ENCODE measurements at places on chromosomes 4 and X.

DNA sequence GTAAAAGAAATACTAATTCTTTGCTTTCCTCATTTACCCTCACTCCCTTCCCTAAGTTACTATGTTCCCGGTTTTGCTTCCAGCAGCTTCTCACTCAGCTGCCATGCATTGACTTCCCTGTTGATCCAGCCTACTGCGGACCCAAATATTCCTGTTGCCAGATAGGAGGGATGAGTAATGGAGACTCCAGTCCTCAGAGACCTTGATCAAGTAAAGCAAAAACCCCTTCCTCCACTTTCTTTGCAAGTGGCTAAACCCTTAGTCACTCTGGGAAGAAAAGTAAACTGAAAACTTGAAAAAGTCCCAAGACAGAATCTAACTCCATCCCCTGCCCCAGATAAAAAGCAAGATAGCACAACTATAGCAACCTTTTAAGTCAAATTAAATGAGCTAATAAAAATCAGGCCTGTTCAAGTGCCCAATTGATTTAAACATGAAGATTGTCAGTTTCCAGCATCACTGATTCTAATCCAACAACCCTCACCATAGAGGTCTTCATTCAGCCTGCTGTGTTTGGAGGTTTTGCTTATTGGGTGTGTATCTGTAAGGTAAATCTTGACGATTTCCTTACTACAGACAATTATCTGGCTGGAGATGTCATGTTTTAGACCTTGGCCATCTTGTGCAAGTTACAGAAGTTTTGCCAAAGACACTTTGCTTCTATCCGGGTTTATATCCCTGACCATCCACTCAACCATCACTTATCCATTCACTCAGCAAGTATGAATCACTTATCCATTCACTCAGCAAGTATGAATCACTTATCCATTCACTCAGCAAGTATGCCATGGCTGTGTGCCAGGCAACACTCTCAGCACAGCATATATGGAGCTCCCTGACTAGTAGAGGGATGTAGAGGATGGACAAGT is 17.6 kb downstream of the FGFBP1 start:
- no peak for DNase-seq

- DNase-seq: no peak
Measured at GRCh38 chr4:2823301-2823670, 20.4 kb upstream of the ADD1 start.

DNA sequence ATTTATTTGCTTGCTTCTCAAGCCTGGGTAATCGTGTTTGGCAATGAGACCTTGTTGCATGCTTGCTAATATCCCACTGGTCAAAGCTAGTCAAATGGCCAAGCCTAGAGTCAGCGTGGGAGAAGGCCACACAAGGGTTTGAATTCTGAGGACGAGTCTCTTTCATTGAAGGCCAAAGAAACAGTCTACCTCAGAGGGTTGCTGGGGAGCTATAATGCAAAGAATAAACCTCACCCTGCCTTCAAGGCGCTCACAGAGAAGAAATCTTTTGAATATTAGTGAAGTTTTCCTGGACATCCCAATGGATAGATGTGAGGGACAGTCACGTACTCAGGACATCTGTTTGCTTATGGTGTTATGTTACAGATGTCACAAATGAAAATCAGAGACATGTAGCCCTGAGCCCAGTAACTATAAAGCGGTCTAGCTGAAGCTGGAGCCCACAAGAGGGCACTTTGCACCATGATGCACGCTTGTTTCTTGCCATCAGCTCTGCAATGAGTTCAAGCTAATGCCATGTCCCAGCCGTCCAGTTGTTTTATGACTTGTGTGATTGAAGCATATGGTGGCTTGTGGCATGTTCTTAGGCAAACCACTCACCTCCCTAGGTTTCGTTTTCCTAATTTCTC is 1.1 kb upstream of the TLR3 start:
- DNase-seq: no peak

DNA sequence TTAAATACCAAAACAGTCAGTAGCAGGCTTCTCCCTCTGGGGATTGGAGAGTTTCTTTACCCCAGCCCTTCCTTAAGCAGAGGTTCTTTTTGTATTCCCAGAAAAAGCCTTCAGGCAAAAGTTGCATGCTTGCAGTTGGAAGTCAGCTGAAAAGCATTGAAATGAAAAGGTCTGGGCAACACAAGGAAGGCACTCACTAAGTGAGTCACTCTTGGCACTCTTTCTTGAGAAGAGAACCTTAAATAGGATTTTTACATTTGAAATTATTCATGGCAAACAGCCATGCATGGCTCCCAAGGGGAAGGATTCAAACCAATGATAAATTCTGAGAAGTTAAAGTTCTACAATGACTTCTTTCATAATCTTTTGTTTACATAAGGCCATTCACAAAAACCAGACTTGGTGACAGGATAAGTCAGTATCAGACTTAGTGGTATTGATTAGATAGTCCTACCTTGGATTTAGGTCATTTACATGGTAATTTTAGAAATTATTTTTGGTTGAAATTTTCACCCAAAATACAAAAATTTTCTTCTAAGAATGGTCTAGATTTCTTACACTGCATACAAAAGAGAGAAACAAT is 2068.9 kb downstream of the PCDH7 start:
- no peak for DNase-seq

DNA sequence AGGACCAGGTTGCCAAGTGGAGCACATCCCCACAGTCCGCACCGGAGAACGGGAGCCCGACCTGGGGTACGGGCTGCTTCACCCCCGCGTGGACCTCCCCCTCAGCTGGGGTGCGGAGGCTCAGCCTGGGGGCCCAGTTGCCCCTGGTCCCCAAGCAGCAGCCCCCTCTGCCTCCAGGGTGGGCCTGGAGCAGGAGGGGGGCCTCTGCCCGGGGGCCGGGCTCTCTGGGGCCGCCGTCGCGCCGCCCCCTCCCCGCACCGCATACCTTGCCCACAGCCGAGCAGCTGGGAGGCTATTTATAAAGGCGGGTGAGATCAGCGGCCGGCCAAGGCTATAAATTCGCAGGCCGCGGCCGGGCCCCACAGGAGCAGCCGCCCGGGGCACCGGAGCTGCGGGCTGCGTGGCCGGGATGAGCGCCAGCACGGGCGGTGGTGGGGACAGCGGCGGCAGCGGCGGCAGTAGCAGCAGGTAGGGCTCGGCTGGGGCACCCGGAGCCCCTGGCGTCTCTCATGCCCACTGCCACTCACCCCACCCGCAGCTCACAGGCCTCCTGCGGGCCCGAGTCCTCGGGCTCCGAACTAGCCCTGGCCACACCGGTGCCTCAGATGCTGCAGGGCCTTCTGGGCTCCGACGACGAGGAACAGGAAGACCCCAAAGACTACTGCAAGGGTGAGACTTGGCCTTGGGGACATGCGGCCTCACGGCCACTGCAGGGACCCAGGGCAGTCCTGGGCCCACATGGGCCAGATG is at the start of gene SRPK3:
Gene SRPK3, plus strand, starts transcription at position 364 of the 750 bp plus-strand sequence. Its CDS starts 46 bp downstream, at position 410.
- no peak for DNase-seq

DNA sequence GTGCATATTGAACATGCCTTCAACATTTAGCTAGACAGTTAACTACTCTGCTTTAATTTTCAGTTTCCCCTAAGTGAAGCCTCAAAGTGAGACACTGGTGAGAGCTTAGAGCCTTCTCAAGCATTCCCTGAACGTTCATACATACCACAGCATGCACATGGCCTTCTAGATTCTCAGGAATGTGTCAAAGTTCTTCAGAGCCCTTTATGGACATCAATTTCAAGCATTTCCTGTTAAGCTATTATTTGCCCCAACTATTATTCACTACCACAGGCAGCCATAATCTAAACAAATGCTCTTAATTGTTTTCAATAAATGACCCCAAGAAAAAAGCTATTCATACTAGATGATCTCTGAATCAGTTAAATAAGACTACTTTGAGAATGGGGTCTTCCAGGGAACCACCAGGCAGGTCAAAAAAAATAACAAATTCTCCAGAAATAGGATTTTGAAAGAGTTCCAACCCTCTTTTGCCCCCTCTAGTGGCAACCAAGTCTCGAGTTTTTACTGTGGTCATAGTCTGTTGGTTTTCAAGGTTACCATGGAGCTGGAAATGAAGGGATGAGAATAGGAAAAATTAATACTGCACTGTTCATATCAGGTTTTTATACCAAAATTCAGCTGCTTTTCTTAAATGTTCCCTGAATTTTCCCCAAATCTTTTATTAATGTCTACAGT is 235.4 kb downstream of the RAB28 start:
- no peak for DNase-seq

GRCh38 chr4:140904904-140905303 is 148.7 kb upstream of the TBC1D9 start:
- DNase-seq: no peak

DNA sequence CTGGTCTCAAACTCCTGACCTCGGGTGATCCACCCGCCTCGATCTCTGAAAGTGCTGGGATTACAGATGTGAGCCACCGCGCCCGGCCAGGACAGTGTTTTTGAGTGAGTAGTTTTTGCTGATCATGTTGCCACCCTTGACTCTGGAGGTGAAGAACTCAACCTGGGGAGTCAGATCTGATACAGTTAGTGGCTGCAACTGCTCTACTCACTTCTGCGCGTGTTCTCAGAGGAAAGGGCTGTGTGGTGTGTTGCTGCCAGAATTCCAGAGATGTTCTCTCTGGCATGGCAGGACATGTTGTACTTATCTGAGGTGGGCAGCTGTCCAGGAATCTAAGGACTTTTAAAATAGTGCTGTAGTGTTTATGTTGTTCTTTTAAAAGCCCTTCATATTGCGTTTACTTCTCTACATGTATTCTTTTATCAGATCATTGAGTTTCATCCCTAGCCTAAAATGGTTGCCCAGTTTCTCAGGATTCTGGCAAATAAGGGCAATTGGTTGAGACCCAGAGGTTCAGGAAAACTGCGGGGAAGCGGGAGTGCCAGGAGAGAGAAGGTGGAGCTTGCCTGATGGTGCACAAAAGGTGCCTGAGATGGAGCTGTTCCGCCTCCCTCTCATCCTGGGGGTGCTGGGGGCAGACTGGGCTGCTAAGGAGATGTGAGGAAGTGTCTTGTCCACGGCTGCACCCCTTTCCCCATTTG is 97.7 kb downstream of the ARHGAP10 start:
- no peak for DNase-seq

DNA sequence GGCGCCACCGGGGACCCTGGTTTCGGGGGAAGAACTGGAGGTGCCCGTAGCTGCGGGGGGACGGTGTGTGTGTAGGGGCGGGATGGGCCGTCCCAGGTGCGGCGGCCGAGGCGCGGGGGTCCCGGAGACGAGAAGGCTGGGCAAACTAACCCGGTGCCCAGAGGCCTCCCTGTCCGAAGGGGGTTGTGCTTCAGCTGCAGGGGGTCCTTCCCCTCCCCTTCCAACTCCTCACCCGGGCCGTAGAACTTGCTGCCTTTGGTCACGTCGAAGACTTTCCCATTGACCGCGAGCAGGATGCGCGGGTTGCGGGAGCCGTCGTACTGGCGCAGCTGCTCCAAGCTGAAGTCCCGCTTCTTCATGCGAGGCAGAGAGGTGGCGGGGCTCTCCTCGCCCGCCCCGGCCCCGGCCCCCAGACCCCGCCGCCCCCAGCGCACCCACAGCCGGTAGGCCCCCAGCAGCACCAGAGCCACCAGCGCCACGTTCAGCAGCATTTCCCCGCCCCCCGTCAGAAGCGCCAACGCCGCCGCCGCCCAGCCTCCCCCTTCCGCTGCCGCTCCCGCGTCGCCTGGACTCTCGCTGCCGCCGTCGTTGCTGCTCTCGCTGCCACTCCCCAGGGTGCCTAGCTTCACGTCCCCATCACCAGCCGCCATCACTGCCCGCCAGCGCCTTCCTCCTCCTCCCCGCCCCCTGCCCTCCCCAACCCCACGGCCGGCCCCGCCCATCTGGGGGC is at the start of gene PGRMC2:
Gene PGRMC2, minus strand, starts transcription at position 673 of the 730 bp plus-strand sequence. Its CDS starts 23 bp downstream, at position 650.
- no peak for DNase-seq

GRCh38 chr4:120291541-120291940 is 224.9 kb upstream of the MAD2L1 start:
- no peak for DNase-seq

- no peak for DNase-seq
Measured at GRCh38 chr4:125758438-125758837, 443.7 kb downstream of the FAT4 start.

DNA sequence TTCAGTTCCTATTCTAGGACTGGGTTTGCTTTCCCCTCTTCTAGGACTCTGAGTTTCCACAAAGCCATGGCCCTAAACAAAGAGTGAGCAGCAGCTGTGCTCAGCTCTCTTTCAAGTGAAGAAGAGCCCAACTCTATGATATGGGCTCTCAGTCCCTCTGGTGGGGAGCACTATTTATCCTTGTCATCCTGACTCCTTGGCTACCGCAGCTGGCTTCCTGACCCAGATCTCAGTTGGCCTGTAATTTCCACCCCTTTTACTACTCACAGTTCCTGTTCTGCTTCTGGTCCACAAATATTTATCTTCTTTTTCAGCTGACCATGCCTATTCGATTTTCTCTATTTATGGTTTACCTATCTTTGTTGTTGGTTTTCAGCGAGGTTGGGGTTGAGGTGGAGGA is 33.8 kb downstream of the F8 start:
- DNase-seq: no peak

DNA sequence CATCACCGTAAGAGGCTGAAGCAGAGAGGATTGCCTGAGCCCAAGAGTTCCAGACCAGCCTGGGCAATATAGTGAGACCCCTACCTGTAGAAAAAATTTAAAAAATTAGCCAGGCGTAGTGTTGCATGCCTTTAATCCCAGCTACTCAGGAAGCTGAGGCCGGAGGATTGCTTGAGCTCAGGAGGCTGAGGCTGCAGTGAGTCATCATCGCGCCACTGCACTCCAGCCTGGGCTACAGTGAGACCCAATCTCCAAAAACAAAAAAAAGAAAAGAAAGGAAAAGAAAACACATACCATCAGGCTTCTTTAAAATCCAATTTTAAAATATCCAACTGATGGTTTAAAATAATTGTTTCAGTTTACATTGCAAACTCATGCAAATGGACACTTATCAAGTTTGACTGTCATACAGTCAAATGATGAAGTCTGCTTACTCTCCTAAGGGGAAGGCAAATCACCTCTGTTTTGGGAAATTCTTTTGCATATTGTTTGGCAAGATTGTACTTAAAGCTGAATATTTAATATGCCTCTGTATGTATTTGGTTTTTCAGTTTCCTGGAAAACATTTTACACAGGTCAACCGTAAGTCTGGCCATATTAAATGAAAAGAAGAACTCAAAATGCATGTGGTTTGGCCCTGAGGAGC is 23.7 kb upstream of the TENM3 start:
- DNase-seq: no peak

DNA sequence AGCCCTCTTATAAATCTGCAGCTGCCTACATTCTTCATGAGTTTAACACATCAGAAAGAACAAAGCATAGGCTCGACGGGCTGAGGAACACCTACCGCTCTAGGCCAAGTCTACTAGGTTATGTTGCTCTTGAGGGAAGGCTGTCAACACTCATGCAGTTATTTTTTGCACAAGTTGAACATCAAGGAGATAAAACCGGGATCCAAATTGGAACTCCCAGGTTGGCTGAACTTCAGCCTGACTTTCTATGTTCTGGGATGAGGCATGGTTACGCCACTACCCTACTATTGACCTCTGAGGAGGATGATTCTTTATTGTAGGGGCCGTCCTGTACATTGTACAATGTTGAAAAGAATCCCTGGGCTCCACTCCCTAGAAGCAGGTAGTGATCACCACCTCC is 37.3 kb upstream of the ARSH start:
- no peak for DNase-seq

GRCh38 chr4:122701061-122701460 is 31.4 kb upstream of the BBS12 start:
- no peak for DNase-seq

All from activated T-cell treated with anti-CD3 and anti-CD28 coated beads, Interleukin-2, amount 50 U/mL, for 24 hours (primary cell).